Effector memory CD4-positive, alpha-beta T cell (primary cell): ENCODE measurements at places on chromosomes 4 and X.

DNA sequence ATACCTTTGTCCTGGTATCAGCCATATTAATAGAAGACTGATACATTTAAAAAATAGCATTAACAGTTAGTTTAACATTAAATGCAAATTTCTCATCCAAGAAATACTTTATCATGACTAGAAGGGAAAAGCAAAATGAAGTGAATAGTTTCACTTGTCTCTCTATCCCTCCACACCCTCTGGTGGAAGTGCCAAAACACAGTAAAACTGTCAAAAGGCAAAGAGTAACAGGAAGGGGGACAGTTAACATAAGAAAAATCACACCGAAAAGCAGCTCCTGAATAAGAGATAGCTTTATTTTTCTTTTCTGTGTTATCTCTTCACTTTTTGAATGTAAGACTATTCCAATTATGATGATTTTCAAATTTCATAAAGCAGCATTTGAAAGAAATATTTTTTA, 187.2 kb downstream of the FBXW7 start:
- DNase-seq, result no peak

- no peak for DNase-seq
Measured at GRCh38 chr4:141455651-141456050, 180.7 kb upstream of the IL15 start.

- DNase-seq, result no peak
Measured at GRCh38 chr4:821181-821591, 4.7 kb downstream of the CPLX1 start.

- no peak for DNase-seq
Measured at GRCh38 chrX:13194291-13195103, 125.4 kb downstream of the ATXN3L start.

DNA sequence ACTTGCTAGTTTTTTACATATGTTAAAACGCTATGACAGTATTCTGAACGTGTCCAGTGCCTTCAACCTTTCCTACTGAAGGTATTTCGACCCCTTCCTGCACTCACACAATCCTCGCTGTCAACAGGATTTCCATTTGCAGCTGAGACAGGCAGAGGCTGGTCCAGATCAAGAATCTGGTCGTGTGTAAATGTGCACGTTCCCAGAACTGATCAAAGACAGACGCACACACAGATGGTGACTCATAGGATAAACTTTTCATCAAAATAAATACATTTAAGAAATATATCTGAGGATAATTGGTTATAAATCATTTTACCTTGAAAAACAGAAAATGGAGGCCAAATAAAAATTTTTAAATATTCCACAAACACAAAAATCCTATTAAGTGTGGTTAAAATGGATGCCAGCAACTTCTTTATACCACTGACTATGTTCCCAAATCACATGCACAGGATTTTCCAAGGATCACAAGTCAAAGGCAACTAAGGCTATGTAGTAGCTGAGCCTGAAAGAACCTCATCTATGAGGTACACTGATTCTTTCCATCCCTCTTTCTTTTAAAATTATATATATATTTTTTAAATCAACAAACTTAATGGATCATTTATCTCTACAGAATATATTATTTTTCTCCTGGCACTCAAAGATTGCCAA, 85.9 kb downstream of the RNF150 start:
- no peak for DNase-seq

GRCh38 chr4:175802988-175803387, 9.1 kb downstream of the GPM6A start:
- DNase-seq, result no peak

DNA sequence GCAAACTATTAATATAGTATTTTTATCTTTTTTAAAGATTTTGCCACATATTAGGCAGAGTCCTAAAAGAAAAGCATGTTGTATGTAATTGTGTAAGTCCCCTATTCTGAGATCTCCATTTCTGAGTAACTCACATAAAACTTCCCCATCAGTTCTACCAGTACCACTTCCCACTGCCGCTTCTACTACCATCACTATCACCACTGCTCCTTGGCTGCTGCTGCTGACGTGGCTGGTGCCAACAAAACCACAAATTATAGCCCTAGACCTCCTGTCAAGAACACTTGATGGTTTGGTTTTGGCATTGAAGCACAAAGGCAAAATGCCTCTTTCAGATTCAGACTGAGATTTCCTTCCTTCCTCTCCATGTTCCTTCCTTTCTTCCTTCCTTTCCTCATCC, 106.4 kb downstream of the MMRN1 start:
- no peak for DNase-seq

DNA sequence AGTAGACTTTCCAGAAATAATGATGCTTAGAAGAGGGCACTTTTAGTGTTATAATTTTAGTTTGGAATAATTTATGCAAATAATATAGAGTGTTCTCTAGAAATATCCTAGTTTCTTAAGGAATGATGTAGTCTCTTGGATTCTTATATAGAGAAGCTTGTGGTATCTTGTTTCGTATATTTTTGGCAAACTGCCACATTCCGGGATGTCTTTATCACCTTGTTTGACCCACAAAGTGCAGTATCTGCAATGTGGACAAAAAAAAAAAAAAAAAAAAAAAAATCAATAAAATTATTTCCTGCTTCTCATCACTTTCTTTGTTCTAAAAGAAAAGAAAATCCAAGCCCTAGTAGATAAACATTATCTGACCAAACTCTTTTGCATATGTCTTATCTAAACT, 1577.7 kb upstream of the TENM3 start:
- DNase-seq, result no peak

GRCh38 chr4:169802873-169803272, 45.1 kb upstream of the HPF1 start:
- no peak for DNase-seq

GRCh38 chr4:13415068-13415785, 68.9 kb downstream of the RAB28 start:
- no peak for DNase-seq

DNA sequence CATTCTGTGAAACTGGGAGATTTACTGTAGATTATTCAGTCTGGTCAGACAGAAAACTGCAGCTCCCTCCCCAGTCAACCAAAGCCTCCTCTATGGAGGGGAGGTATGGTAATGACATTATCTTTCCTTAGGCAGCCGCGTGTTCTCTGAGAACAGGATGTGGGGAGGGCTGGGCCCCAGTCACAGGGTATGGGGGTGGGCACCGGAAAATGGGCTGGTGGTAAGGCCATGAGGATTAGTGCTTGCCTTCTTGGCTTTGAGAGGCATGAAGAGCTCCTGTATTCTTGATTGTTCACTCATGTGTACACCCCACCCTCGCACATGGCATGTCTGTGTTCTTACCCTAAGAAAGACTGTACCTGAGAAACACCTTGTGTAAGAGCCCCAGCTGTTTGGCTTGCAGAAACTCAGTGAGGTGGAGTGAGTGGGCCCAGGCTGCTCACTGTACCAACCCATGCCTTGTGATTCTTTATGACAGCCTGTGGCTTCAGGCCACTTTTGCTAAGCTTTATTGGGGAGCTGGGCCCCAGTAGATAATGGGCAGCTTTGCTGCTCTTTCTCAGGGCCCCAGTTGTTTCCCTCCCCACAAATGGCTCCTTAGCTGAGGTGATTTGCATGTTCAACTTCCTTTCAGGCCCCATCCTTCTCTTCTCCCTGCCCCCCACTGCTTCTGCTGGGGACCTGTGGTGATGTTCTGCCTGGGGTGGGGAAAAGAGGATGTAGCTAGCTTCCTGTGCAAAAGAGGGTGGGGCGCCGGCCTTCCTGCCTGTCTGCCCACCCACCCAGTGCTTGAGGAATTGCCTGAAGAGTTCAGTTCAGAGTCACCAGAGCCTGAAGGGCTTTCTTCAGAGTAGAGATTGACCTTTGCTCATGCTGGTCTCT, 30.7 kb downstream of the MSN start:
- peak; percentile 49 for DNase-seq

DNA sequence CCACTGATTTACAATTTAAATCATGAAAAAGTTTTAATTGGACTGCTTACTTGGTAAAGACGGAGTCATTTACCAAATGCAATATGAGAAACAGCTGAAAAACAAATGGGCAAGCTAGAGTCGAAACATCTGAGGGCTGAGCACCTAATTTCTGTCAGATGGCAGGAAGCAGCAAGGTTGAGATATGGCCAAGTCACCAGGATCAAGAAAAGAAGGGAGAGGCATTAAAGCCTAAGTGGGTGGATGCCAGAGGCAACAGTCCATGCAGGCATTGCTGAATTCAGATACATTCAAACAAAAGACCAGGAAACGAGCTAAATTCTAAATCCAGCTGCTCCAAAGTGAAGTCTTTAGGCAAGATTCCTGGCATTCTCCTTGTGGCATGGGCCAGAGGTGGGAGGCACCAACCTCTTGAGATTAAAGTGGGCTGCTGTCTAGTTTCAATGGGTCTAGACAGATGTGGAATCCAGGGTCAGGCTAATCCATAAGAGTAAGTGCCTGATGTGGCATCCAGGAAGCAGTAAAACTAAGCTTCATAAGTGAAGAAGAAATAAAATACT, 8.0 kb upstream of the ARSJ start:
- no peak for DNase-seq

- DNase-seq, result no peak
Measured at GRCh38 chr4:2534904-2535375, 1.5 kb upstream of the FAM193A start.

DNA sequence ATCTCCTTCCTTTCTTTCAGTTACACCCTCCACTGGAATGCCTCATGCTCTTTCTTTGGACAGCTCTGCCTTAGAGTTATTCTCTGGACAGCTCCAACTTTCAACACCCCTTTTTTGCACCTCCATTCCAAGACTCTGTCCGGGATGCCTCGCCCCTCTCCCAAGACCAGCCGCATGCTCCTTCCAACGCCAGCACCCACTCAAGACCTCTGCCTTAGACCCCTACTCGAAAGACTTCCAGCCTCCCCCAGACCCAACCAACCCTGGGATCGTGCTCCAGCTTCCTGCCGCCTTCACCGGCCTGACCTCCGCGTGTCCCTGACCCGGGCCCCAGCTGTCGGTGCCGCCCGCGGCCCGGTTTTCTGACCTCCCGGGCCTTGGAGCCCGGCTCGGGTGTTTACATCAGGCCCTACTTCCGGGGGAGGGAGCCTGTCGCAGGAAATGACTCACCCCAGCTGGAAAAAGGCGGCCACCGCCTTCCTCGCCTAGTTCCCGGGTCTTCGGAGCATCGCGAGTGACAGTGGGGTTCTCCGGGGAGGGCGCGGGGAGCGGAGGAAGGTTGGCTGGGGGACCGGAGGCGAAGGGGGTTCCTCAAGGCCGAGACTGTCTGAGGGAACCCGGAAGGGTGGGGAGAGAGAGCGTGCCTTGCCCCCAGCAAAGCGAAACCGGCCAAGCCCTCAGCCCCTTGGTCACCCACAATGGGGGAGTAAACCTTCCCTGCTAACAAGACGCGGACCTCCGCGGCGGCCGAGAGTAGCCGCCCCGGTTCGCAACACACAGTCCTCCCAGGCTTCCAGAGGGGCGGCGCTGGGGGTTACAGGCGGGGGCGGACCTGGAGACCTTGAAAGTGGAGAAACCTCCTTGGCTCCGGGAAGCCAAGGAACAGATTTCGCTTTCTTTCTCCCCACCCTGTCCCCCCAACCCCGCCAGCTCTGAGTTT, at the start of gene WDR45:
Gene WDR45, minus strand, starts transcription at position 399 of the 940 bp plus-strand sequence. CDS start 1,792 bp downstream, outside the sequence.
- peak; percentile 61 for DNase-seq

GRCh38 chr4:2333916-2334644, 72.2 kb upstream of the MXD4 start:
- no peak for DNase-seq

DNA sequence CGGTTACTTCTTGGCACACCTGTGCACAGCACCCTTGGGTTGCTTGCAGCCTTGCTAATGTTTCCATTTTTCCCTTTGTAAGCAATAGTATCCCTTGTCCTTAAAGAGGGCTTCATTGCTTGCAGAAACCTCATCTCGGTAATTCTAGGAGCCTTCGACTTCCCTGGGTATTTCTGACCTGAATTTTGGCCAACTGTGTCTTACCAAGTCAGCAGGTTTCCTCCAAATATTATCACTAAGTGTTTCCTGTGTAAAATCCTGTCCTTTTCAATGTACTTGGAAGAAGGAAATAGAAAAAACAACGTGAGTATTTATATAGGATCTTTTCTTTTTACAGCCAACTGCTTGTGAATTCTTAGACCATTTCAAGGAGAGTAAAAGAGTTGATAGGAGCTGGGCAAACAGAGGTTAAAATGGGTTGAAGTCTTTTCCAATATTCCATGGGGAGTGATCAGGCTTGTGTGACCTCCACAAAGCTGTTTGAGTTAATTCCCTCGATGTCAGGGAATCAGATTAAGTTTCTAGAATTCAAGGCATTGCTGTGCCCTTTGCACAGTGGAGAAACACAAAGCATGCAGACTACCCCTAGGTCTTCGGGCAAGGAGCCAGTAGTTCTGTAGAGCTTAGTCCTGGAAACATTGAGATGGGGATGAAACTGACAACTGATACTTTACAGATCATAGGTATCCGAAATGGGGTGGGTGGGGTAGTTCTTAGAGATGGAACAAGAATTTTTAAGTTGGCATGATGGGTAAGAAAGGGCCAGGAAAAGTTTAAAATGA, 209.9 kb downstream of the CPE start:
- no peak for DNase-seq

DNA sequence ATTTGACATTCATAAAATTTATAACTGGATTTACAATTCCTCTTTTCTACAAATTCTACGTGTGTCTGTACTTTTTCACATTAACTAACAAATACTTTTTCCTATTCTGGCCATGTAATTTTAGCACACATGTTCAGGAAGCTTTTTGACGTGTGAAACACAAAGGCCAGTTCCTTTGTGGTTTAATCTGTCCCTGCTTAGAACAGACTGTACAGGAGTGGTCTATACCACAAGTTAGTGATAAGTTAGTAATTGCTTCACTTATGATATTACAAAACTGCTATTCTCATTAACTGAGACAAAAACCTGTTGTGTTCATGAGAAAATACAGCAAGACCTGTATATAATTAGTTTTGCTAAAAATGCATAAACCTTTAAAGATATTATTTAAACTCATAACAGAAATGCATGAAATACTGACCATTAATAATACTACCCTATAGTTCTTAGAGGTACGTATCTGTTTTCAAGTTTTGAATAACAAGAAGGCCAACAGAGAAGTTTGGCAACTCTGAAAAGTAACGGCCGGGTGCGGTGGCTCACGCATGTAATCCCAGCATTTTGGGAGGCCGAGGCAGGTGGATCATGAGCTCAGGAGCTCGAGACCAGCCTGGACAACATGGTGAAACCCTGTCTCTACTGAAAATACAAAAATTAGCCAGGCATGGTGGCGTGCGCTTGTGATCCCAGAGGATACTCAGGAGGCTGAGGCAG, 13.7 kb upstream of the AREG start:
- no peak for DNase-seq

DNA sequence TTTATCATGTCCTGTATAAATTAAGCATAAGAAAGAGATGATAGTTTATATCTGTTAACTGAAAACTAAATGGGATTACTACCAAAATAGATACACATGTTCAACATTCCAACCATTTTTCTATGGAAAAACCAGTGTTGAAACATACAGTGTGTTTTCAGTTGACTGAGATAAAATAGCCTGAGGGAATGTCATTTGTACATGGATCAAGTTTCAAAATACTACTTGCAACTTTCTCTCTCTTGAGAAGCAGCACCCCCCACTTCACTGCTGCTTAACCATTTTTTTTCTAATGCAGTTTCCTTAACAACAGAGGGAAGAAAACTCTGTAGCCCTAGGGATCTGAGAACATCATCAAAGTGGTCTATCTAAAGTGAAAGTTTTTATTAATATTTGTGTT, 70.8 kb downstream of the NPNT start:
- DNase-seq, result no peak
